ENCODE measurements at places on chromosomes 12 and 14. TPM values are rescaled to one million over a fixed set of nuclear protein-coding genes. Genes with fewer than 3 reads are reported as not detected.

- H3K4me1 ChIP-seq: peaks cover 82% of the 10 kb centered on the region
- H3K27me3 ChIP-seq: no peaks in the 10 kb centered on the region
- no peaks in the 10 kb centered on the region for H3K36me3 ChIP-seq
- no peak for DNase-seq
- H3K4me3 ChIP-seq: peak overlapping the region; percentile 31
Measured at GRCh38 chr12:46260913-46261476, 7.8 kb downstream of the SLC38A1 start.

The DLK1 gene
- 2.8 TPM for total RNA-seq

GRCh38 chr14:33364466-33364865, 425.8 kb downstream of the NPAS3 start:
- H3K4me1 ChIP-seq: no peaks in the 10 kb centered on the region
- no peak for DNase-seq
- no peak overlapping the region for H3K4me3 ChIP-seq
- no peaks in the 10 kb centered on the region for H3K36me3 ChIP-seq

The TAS2R9 gene
- not detected for total RNA-seq

DNA sequence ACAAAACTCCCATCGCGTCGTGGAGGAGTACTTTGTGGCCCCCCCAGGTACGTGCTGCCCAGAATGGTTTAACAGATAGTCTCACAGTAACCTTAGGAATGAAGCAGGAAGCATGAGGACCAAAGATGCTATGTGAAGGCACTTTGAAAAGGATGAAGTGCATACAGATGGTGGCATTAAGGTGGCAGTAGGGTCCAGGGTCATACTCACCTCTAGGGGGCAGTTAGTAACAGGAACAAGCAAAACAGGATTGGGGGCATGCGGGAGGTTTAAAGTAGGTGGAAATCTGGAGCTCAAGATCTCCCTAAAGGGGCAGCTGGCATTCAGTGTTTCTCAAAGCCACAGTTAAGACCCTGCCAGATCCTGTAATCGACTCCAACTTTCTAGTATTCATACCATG, 10.9 kb downstream of the GATC start:
- no peaks in the 10 kb centered on the region for H3K27me3 ChIP-seq
- H3K36me3 ChIP-seq: peaks cover 86% of the 10 kb centered on the region
- H3K4me1 ChIP-seq: no peaks in the 10 kb centered on the region
- DNase-seq: no peak
- H3K4me3 ChIP-seq: no peak overlapping the region

The C1QL4 gene
- total RNA-seq: not detected

DNA sequence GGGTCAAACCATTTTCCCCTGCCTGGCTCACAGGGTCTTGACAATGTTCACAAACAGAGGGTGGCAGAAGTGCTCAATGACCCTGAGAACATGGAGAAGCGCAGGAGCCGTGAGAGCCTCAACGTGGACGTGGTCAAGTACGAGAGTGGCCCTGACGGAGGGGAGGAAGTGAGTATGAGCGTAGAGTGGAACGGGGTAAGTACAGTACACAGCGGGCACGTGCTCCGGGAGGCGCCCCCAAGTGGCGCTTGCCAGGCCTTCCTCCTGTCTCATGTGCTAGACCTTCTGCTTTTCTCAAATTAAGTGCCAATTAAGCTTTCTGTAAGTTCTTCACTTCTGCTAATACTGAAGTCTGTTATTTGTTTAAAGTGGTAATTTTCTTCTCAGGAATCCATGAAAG, 35.9 kb downstream of the XRCC3 start:
- H3K27ac ChIP-seq: peak overlapping the region; percentile 48
- H3K27me3 ChIP-seq: no peaks in the 10 kb centered on the region
- H3K4me3 ChIP-seq: no peak overlapping the region
- peaks cover 52% of the 10 kb centered on the region for H3K4me1 ChIP-seq
- H3K36me3 ChIP-seq: peaks cover 99% of the 10 kb centered on the region
- no peak for DNase-seq

The SLC25A47 gene
- not detected for total RNA-seq

DNA sequence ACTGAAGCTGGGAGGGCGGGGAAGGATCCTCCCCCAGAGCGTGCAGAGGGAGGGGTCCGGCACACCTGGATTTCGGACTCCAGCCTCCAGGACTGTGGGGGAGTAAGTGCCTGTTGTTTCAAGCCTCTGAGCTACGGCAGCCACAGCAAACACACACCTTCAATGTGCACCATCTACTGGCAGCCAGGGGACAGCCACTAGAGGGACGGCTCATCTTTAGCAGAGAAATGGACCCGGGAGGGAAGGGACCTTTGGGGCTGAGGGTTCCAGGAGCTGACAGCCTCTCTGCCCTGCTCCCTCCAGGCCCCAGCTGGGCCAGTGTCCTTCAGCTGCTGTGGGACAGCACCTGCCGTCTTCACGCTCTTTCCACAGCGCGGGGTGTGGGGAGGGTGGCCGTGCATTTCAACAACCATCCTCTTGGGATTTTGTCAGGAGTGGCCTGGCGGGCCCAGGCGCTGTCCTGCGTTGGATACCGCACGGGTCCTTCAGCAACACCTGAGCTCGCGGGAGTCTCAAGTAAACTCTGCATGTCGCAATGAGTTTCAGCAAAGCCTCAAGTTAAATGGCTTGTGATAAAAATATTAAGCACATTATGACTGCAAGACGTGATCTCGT, 209.2 kb upstream of the C14orf180 start:
- no peak overlapping the region for H3K4me3 ChIP-seq
- H3K27ac ChIP-seq: no peak overlapping the region
- H3K36me3 ChIP-seq: no peaks in the 10 kb centered on the region
- no peak for DNase-seq
- H3K4me1 ChIP-seq: no peaks in the 10 kb centered on the region

DNA sequence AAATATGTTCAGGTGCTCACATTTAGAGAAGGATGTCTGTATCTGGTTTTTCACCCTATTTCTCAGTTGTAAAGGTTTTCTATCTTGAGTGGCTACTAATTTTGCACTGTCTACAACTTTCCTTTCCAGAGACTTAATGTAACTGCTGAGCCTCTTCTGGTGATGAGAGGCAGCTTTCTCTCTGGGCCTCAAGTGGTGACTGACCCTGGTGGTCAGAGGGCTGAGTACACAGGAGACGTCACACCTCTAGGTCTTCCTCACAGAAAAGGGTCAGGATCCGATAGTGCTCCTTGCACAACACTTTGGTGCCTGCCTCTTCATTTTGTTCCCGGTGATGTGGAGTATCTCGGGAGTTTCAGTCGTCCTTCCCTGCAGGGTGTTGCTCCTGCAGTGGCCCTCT, 76.8 kb downstream of the LIN7A start:
- no peak overlapping the region for H3K4me3 ChIP-seq
- H3K4me1 ChIP-seq: peaks cover 36% of the 10 kb centered on the region
- no peaks in the 10 kb centered on the region for H3K27me3 ChIP-seq
- H3K27ac ChIP-seq: no peak overlapping the region

The TTC9 gene
- 1.9 TPM for total RNA-seq

DNA sequence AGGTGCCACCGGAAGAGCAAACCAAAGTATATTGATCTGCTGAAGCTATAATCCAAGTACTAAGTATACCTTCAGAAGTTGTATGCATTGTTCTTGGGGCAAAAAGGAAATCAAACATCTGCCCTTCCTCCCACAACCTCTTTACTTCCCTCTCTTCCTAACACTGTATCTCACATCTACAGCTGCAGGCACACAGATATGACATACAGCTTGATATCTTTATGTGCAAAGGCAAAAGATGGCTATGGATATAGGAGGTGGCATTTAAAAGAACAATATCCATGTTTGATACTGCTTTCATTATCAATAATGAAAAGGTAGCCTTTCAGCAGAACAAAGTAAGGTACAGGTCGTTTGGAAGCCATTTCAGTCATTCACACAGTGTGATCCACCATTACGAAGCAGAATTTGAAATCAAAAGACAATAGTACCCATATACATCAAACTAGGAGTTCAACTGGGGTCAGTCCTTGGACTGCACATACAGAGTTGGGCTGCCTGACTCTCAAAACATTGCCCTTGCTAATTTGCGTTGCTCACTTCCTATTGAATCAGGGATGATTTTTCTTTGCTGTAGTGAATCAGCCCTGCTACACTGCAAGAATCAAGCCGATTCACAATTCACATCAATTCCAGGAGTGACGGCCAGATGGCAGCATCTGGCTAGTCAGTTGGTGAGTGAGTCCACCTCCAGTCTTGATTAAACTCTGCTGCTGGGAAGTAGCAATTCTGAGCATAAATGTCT, 8.9 kb downstream of the ANG start:
- peaks cover 5% of the 10 kb centered on the region for H3K4me1 ChIP-seq
- no peaks in the 10 kb centered on the region for H3K36me3 ChIP-seq
- H3K27ac ChIP-seq: no peak overlapping the region
- no peaks in the 10 kb centered on the region for H3K27me3 ChIP-seq

DNA sequence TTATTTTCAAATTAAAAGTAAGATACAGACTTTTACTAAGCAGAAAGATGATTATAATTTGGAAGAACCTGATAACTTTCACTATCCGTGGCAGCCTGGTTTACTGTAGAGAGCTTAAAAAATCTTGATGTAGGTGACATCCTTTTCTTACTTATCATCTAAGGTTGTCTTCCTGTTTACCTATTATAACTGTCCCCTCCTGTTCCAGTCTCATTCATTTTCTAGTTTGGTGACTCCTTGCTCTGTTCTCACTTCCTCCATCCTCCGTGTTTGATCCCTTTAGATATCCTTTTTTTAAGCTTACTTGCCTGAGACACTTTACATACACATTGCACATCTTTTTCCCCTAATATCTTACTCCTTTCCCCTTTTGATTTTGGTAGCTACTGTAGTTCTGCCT, 27.5 kb downstream of the CCDC91 start:
- no peak overlapping the region for H3K4me3 ChIP-seq
- no peak for DNase-seq
- H3K27me3 ChIP-seq: no peaks in the 10 kb centered on the region
- peaks cover 12% of the 10 kb centered on the region for H3K4me1 ChIP-seq

- no peaks in the 10 kb centered on the region for H3K27me3 ChIP-seq
- H3K4me3 ChIP-seq: no peak overlapping the region
Measured at GRCh38 chr14:99395909-99396530, 84.6 kb downstream of the SETD3 start.

The GYS2 gene
- total RNA-seq: not detected

The TSPAN9 gene
- total RNA-seq: 305 TPM

The SLC25A21 gene
- 0.77 TPM for total RNA-seq

- no peak overlapping the region for H3K27ac ChIP-seq
- no peaks in the 10 kb centered on the region for H3K27me3 ChIP-seq
- peaks cover 79% of the 10 kb centered on the region for H3K36me3 ChIP-seq
- DNase-seq: no peak
- H3K4me1 ChIP-seq: no peaks in the 10 kb centered on the region
Measured at GRCh38 chr12:29510591-29511185, 13.2 kb upstream of the OVCH1 start.

- H3K27me3 ChIP-seq: no peaks in the 10 kb centered on the region
- H3K4me1 ChIP-seq: peaks cover 54% of the 10 kb centered on the region
- H3K27ac ChIP-seq: peak overlapping the region; percentile 76
- H3K4me3 ChIP-seq: no peak overlapping the region
- DNase-seq: no peak
Measured at GRCh38 chr12:62701492-62701891, 233.5 kb downstream of the PPM1H start.

DNA sequence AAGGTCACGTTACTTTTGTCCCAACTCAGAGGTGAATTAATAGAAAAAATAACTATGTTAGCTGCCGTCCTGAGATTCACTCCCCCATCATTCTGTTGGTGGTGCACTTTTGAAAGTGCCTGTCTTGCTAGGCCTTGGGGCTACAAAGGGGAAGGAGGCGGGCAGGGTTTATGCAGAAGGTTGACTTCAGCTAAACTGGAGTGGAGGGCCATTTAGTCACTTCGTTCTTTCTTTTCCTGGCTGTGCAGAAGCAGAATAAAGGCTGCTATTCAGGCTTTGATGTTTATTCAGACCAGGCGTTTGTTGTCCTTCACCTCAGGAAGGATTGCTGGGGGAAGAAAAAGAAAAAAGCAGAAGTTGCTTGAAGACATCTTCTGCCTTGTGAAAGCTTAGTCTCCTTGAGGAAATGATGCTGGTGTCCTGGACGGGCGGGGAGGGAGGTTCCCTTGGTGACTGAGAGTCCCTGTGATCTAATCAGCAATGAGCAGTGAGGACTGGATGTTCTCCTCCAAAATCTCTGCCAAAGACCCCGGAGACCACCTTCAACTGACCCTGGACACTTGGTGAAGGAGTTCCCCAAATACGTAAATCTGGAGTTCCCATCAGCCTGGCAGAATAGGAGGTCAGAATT, 4.0 kb downstream of the GLT1D1 start:
- no peak overlapping the region for H3K27ac ChIP-seq
- no peak for DNase-seq
- peaks cover 4% of the 10 kb centered on the region for H3K4me1 ChIP-seq
- no peaks in the 10 kb centered on the region for H3K36me3 ChIP-seq
- peaks cover 82% of the 10 kb centered on the region for H3K27me3 ChIP-seq

The TMEM63C gene
- 0.63 TPM for total RNA-seq

The NXPH4 gene
- 0.44 TPM for total RNA-seq

The AVPR1A gene
- 1.3 TPM for total RNA-seq

- H3K36me3 ChIP-seq: no peaks in the 10 kb centered on the region
- DNase-seq: no peak
- no peaks in the 10 kb centered on the region for H3K27me3 ChIP-seq
- H3K27ac ChIP-seq: no peak overlapping the region
- no peaks in the 10 kb centered on the region for H3K4me1 ChIP-seq
- no peak overlapping the region for H3K4me3 ChIP-seq
Measured at GRCh38 chr14:54098536-54098935, 141.9 kb upstream of the BMP4 start.

The CCDC196 gene
- not detected for total RNA-seq

The RPS6KL1 gene
- total RNA-seq: 20.5 TPM

DNA sequence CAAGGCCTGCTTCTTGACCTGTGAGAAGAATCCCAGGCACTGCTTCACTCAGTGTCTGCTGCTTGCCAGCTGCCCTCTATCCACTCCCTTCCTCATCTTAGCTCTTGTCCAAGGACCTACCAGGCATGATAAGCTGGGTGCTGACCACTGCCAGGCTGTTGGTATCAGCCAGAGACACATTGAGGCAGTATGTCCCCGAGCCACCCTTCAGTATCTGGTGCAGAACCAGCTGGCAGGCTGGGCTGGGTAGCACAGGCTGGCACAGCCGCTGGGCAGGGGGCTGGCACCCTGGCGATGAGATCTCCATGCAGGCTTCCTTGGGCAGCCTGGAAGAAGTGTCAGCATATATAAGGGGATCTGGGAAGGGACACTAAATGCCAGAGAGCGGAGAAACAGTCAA, 10.5 kb downstream of the PMEL start:
- no peak overlapping the region for H3K27ac ChIP-seq
- H3K4me1 ChIP-seq: no peaks in the 10 kb centered on the region
- H3K36me3 ChIP-seq: peaks cover 18% of the 10 kb centered on the region
- no peak overlapping the region for H3K4me3 ChIP-seq

The PTPRB gene
- total RNA-seq: 38.7 TPM

GRCh38 chr14:20583908-20584307, 3.9 kb downstream of the RNASE11 start:
- H3K27ac ChIP-seq: no peak overlapping the region
- no peaks in the 10 kb centered on the region for H3K36me3 ChIP-seq
- no peak overlapping the region for H3K4me3 ChIP-seq
- no peaks in the 10 kb centered on the region for H3K4me1 ChIP-seq

The KRT2 gene
- not detected for total RNA-seq

- peaks cover 19% of the 10 kb centered on the region for H3K36me3 ChIP-seq
- H3K4me3 ChIP-seq: no peak overlapping the region
- DNase-seq: no peak
- no peak overlapping the region for H3K27ac ChIP-seq
- H3K27me3 ChIP-seq: no peaks in the 10 kb centered on the region
Measured at GRCh38 chr12:121513464-121514183, 67.2 kb downstream of the KDM2B start.

- H3K36me3 ChIP-seq: peaks cover 4% of the 10 kb centered on the region
- H3K27ac ChIP-seq: peak overlapping the region; percentile 79
- no peak for DNase-seq
- peaks cover 29% of the 10 kb centered on the region for H3K4me1 ChIP-seq
Measured at GRCh38 chr12:62712681-62713573, 222.0 kb downstream of the PPM1H start.

Measured in left ventricle myocardium inferior (tissue), 1 donor.